AML-193 (cell line): ENCODE measurements at places on chromosomes 4 and X.

DNA sequence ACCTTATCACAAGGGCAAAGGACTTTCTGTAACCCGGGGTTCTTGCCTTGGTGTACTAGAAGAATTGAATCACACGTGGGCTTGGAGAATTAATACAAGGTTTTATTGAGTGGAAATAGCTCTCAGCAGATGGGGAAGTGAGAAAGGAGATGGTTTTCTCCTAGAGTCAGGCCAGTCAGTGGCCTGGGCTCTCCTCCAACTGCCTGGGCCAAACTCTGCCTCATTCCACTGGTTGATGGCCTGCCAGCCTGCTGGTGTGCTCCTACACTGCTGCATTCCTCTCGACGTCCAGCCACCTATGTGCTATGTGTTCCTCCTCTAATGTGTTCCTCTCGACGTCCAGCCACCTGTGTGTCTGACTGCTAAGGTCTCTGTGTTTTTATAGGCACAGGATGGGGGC, 35.3 kb upstream of the SPIN2A start:
- no peak for DNase-seq

- no peak for DNase-seq
Measured at GRCh38 chr4:20251796-20252655, at the start of gene SLIT2. SLIT2 (plus strand) TSS chr4:20251905; CDS start chr4:20253816, 1,911 bp downstream.

- no peak for DNase-seq
Measured at GRCh38 chrX:84189125-84189524, 1.1 kb upstream of the RPS6KA6 start.

- no peak for DNase-seq
Measured at GRCh38 chrX:46436744-46437143, 108.5 kb downstream of the ZNF674 start.

- no peak for DNase-seq
Measured at GRCh38 chr4:107252571-107252970, 216.5 kb upstream of the DKK2 start.
